Activated T-cell treated with anti-CD3 and anti-CD28 coated beads for 24 hours (primary cell): ENCODE measurements at places on chromosomes 16 and 17.

DNA sequence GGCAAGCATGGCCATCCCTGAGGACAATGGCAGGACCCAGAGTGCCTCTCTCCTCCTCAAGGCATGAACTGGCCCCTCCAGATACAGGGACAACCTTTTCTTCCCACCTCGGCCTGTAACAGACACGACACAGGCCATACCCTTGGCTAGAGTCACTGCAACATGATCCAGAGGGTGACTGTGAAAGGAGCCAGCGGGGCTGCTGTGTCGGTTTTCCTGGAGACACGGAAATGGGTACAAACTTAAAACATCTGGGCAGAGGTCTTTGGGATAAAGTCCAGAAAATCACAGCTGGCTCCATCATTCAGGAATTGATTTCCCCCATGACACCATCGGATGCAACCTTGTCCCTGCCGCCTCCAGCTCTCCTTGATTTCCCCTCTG is 5.3 kb downstream of the CEP295NL start:
- DNase-seq, result no peak

GRCh38 chr17:42617956-42618431 is 8.5 kb downstream of the TUBG1 start:
- DNase-seq, result no peak

GRCh38 chr17:77287432-77288068 is 146.8 kb downstream of the SEC14L1 start:
- DNase-seq, result no peak

DNA sequence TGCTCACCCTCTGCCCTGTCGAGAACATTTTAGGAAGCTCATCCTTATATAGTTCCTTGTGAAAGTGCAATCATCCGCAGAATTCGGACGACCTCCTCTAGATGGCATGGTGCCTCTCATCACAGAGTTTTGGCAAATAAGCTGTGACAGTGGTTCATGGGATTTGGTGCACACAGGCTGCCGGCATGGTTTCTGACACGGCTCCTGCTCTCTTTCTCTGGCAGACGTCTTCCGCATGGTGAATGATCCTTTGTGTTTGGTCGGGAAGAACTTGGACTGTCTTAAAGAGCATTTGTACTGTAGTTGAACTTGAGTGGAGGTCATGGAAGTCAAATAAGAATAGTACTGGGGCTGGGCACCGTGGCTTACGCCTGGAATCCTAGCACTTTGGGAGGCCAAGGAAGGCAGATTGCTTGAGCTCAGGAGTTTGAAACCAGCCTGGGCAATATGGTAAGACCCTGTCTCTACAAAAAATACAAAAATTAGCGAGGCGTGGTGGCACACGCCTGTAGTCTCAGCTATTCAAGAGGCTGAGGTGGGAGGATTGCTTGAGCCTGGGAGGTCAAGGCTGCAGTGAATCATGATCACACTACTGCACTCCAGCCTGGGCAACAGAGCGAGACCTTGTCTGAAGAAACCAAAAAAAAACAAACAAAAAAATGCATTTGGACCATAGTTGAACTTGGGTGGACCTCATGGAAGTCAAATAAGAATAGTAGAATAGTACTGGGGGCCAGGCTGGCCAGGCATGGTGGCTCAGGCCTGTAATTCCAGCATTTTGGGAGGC is 34.7 kb upstream of the NAT9 start:
- no peak for DNase-seq

GRCh38 chr16:57972306-57972705 is 1.4 kb upstream of the CNGB1 start:
- DNase-seq, result no peak

GRCh38 chr17:61230972-61231820 is 168.4 kb upstream of the TBX2 start:
- DNase-seq, result no peak

- DNase-seq, result peak; percentile 34
Measured at GRCh38 chr17:7478276-7479212, 887 bp downstream of the ZBTB4 start.
